ENCODE measurements at places on chromosomes 3 and 15. TPM values are rescaled to one million over a fixed set of nuclear protein-coding genes. Genes with fewer than 3 reads are reported as not detected.

FGF7 gene
- total RNA-seq: 27.2 TPM

DNA sequence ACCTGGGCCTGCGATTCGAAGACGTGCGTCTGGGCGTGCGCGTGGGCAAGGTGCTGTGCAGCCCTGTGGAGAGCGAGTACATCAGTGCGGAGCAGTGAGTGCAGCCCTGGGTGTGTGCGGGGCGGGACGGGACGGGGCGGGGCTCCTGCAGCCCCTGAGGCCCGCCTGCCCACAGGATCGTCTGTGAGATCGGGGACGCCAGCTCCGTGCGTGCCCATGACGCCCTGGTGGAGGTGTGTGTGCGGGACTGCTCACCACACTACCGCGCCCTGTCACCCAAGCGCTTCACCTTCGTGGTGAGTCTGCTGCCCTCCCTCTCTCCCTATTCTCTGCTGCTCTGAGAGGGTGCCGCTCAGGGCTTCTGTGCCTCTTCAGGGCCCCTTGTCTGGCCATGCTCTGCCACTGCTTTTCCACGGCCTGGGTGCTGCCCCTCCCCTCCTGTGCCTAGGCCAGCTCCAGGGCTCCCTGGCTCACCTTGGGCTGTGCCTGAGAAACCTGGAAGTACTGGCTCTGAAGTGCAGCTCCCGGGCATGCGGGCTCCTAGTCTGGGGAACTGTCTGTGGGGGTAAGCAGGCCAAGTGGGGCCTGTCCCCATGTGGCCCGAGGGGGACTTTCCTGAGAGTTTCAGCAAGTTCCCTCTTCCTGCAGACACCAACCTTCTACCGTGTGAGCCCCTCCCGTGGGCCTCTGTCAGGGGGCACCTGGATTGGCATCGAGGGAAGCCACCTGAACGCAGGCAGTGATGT, 31.8 kb downstream of the PLXNA1 start:
- DNase-seq: no peak

GRCh38 chr3:37862219-37862902, 681 bp downstream of the CTDSPL start:
- DNase-seq: no peak

- no peak for DNase-seq
Observed at GRCh38 chr3:183591881-183592521, 36.5 kb upstream of the KLHL6 start.

- no peak for DNase-seq
Observed at GRCh38 chr3:134111616-134112015, 81.9 kb upstream of the SLCO2A1 start.

DNA sequence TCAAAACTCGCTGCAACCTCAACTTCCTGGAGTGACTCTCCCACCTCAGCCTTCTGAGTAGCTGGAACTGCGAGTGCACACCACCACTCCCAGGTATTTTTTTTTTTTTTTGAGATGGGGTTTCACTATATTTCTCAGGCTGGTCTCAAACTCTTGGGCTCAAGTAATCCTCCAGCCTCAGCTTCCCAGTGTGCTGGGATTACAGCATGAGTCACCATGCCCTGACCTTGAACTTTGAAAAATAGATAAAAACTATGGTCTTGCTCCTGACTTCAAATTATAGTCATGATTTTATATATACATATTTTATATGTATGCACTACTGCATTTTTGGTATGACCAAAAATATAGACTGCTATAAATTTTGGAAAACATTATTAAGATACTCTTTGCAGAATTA, 6.9 kb upstream of the PLSCR5 start:
- no peak for DNase-seq

GRCh38 chr3:195086341-195086740, 184.6 kb downstream of the XXYLT1 start:
- DNase-seq: no peak

- DNase-seq: no peak
Observed at GRCh38 chr15:42605796-42606195, 30.4 kb downstream of the STARD9 start.
